ENCODE measurements at places on chromosomes 11 and 22. TPM values are rescaled to one million over a fixed set of nuclear protein-coding genes. Genes with fewer than 3 reads are reported as not detected.

Gene DEUP1
- polyA plus RNA-seq: not detected

Gene OR8G1
- polyA plus RNA-seq: not detected

Gene FOLR2
- polyA plus RNA-seq: not detected

Gene GLYAT
- not detected for polyA plus RNA-seq

Gene ACAT1
- 56.5 TPM for polyA plus RNA-seq

Gene ANO5
- not detected for polyA plus RNA-seq
